ENCODE measurements at places on chromosomes 11 and 22. TPM values are rescaled to one million over a fixed set of nuclear protein-coding genes. Genes with fewer than 3 reads are reported as not detected.

Gene KCTD14
- 4.1 TPM for total RNA-seq

Gene DHCR7
- total RNA-seq, result 136 TPM

Gene ATP5MG
- 94.9 TPM for total RNA-seq

Gene STX3
- 3.8 TPM for total RNA-seq

Gene THY1
- 0.96 TPM for total RNA-seq

Gene OR51B5
- total RNA-seq, result 0.15 TPM

Gene NXPE4
- not detected for total RNA-seq

Gene OR52E8
- total RNA-seq, result not detected

Gene CD6
- 0.83 TPM for total RNA-seq

Gene DUSP8
- total RNA-seq, result 0.23 TPM

Gene ALKBH8
- total RNA-seq, result 3.2 TPM

Gene H19
- total RNA-seq, result 199 TPM

Gene PVALB
- 0.81 TPM for total RNA-seq

- DNase-seq, result no peak
These were observed 201.9 kb upstream of the SESN3 start for GRCh38 chr11:95432714-95433503.

DNA sequence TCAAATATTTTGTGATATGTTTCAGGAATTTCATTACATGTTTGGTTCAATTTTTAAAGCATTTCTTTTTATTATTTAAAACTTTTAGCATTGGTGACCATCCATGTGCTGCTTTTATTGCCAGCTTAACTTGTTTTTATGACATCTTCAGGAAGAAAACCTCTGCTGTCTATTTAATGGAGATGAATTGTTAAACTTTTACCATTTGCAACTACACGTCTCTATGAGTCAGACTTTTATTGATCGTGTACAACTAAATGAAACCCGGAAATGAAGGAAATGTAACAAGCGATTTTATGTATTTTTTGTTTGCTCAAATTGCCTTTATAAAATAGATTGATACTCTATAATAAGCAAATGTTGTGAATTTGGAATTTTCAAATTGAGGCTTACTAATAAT lies 113.0 kb downstream of the PTPRJ start:
- no peak for DNase-seq

DNA sequence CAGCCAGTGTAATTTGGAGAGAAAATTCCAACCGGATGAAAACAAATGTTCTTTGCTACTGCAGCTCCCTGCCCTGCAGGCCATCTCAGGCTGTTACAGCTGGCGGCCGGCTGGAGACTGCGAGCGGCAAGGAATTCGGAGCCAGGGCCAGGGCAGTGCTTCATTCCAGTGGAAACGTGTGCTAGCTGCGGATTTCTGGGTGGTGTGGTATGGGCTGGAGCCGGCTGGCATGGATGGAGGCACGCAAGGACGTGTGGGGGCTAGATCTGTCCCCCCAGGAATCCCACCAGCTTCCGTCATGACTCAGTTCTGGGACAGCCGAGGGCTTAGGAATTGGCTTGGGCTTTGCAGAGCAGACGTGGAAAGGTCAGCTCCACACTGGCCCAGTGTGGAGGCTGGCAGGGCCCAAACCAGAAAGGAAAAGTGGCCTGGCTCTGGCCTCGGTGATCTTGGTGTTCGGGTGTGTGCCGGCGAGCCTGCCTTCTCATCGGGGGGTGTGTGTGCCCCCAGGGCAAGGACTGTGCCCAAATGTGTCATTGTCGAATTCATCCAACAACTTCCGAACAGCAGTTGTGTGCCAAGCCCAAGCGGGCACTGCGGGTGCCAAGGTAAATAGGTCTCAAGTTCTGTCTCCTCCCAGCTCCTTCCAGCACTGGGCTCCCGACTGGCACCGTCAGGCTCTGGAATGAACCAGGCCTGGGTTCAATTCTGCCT lies 48.1 kb upstream of the SHISAL1 start:
- DNase-seq, result no peak

DNA sequence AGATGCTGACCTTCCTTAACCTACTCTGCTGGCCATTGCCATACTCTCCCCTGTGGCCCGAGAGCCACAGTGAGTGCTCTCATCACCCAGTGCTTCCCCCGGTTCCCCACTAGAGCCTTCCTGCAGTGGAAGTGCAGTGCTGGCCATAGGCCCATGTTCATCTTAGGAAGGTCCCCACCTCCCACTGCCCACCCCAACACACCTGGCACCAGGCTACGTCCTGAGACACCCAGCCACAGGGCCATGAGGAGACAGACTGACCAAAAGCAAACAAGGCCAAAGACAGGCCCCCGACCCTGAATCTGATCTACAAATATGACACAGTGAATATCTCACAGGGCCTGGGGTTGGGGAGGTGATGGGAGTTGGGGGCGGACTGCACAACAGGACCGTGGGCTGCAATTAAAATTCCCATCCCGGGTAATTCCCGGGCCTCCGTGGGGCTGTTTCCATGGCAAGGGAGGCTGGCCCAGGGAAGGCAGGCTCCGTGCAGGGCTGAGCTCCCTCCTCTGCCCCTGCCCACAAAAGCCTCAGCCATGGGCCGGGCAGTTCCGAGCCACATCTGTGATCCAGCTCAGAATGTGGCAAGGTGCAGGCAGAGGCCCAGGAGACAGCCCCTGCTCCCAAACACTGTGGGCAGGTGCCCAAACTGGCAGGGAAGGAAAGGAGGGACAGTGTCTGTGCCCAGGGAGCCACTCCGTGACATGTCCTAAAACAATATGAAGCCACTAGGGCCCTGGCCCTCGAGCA lies 5.1 kb upstream of the CHST1 start:
- DNase-seq, result no peak

GRCh38 chr11:32931606-32932005 lies 39.0 kb downstream of the QSER1 start:
- no peak for DNase-seq

- DNase-seq, result no peak
These were observed 1.7 kb upstream of the KCNA4 start for GRCh38 chr11:30018495-30018894.

GRCh38 chr11:101453682-101454081 lies 130.1 kb downstream of the TRPC6 start:
- no peak for DNase-seq

- DNase-seq, result no peak
These were observed 23.1 kb downstream of the A4GALT start for GRCh38 chr22:42697542-42698013.

DNA sequence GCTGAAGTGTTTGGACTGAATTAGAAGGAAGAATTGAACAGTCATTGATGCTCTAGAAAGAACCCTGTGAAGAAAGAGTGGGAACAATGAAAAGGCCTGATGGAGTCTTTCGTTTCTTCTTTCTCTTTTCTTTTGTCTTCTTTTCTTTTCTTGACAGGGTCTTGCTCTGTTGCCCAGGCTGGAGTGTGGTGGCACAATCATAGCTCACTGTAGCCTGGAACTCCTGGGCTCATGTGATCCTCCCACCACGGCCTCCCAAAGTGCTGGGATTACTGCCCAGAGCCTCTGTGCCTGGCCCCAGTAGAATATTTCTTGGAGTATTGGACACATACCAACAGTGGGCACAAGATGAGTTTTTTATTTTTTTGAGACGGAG lies 1.1 kb downstream of the FEN1 start:
- DNase-seq, result no peak

- no peak for DNase-seq
These were observed 202.2 kb downstream of the CEP164 start for GRCh38 chr11:117529816-117530215.

GRCh38 chr11:79045018-79045799 lies 395.6 kb downstream of the TENM4 start:
- DNase-seq, result peak; percentile 80

DNA sequence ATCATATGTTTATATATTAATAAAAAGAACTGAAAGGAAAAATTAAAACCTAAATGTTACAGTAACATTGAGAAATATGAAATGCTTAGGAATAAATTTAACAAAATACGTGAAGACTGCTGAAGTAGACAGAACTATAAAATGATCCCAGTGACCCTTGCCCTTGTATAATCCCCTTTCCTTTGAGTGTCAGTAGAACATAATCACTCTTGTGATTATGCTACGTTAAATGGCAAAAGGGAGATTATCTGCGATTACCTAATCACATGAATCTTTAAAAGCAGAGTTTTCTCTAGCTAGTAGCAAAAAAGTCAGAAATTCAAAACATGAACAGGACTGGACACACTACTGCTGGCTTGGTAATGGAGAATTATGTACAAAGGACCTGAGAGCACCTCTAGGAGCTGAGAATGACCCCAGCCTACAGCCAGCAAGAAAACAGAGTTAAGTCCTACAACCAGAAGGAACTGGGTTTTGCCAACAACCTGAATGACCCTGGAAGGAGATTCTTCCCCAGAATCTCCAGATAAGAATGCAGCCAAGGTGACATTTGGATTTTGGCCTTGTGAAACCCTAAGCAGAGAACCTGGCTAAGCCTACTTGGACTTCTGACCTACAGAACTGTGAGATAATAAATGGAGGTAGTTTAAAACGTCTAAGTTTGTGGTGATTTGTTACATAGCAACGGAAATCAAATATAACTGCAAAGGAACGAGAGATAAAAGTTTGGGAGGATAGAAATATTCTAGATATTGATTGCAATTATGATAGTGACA lies 157.2 kb downstream of the ATG16L2 start:
- no peak for DNase-seq

DNA sequence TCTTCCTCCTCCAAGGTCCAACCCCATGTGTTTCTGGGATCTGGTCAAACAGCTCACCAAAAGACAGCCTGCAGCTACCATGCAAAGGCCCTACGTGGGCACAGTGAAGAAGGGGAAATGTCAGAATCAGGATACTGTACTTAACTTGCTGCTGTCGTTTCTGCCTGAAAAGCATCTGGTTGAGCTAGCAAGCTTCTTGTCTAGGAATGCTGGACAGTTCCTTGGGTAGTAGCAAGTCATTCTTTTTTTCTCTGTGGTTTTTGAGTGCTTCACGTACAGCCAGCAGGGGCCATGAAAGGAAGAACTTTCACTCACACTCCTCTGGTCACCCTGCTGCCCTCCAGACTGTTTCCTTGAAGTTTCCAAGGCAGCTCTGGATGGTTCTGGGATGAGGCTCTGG lies 24.7 kb downstream of the RCOR2 start:
- DNase-seq, result no peak

- DNase-seq, result no peak
These were observed 20.1 kb downstream of the FZD4 start for GRCh38 chr11:86934926-86935579.

DNA sequence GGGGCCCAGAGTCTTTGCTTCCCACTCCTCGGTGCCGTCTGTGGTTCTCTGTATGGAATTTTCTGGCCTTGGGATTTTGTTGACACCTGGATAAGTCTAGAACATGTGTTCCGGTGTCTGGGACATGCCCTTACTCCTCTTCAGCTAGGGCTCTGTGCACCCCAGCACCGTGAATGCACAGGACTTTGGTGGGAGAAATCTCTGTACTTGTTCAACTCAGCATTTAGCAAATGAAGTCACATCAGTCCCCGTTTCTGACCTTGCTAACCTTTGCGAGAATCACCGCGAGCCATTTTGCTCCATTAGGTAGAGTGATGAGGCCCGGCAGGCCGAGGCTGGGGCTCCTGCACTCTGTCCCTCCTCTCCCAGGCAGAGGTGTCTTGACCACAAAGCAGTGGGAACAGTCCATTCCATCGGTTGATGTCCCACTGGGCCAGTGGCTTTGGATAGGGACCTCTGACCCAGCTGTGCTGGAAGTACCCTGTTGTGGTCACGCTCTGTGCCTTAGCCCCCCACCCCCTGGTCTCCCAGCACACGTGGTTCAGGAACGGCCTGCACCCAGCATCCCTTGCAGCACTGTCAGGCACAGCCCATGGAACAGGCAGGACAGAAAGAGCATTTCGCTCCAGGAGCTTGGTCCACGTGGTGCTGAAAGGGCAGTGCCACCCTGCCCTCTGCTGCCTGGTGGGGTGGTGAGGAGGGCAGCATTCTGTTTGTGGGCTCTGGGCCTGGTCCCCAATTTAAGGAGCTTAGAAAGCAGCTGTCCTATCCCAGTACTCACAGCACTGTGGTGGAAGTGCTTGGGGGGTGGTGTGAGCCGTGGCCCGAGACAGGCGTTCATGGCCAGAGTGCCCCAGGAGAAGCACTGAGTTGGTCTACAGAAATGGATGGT lies 73.4 kb downstream of the MED15 start:
- no peak for DNase-seq

GRCh38 chr11:128860571-128861361 lies 6.3 kb downstream of the KCNJ1 start:
- no peak for DNase-seq

- DNase-seq, result peak; percentile 50
These were observed 105.3 kb upstream of the E2F8 start for GRCh38 chr11:19345848-19346681.

DNA sequence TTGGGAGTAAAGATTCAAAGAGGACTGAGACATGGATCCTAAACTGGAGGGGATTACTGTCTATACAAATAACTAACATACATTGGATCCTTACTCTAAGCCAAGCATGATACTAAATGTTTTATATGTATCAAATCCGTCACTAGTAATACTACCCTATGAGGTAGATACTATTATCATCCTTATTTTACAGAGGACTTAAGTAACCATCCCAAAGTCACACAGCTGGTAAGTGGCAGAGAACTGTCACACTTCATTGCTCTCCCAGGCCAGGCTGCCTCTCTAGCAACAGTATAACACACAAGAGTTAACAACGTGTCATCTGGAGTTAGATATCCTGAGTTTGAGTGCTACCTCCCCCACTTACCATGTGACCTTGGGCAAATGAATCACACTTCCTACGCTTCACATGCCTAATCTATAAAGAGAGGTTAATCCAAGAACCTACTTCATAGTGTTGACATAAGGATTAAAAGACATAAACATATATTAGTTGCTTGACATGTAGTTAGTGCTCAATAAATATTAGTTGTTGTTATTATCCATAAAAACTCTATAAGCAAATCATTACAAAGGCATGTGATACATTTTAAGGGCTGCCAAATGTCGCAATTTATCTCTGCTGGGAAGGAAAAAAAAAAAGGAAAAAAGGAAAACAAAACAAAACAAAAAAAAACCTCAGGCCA lies 33.8 kb upstream of the SPON1 start:
- DNase-seq, result no peak

- no peak for DNase-seq
These were observed 78.9 kb upstream of the SPON1 start for GRCh38 chr11:13883589-13883988.

DNA sequence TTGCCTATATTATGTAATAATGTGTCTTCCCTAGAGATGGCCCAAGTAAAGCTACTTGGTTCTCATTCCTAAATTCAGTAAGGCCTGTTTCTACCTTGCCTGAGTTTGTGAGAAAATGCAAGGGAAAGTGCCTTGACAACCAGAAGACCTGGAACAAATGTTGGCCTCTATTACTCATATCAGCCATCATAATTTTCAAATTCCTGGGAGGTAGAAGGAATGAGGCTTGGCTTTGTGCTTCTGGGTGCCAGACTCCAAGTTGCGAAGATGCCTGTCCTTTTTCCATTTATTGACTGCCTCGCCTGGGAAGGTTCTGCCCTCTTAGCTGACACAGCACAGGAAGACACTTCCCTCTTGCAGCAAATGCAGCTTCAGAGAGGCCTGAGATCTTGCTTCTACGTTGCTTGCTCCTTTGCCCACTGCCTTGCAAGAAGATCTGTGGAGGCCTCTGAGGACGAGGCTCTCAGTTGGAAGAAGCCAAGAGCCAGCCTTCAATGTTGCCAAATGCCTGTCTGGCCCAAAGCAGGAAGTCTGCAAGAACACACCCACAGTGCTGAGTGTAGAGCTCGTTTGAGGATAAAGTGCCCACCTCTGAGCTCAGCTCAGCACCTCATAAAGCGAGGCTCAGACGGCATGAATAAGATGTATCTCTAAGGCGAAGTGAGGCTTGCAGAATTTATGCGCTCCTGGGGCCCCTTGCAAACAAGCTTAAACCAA lies 120.1 kb downstream of the GALNT18 start:
- DNase-seq, result no peak

- no peak for DNase-seq
These were observed 4.7 kb downstream of the TANGO2 start for GRCh38 chr22:20025401-20026203.

GRCh38 chr11:85170184-85170583 lies 457.0 kb downstream of the DLG2 start:
- no peak for DNase-seq

All from left lobe of liver (tissue), 2 donors.